ENCODE measurements at places on chromosomes 5 and 9.

GRCh38 chr5:162703914-162704313 lies 636.3 kb downstream of the GABRG2 start:
- DNase-seq: no peak

DNA sequence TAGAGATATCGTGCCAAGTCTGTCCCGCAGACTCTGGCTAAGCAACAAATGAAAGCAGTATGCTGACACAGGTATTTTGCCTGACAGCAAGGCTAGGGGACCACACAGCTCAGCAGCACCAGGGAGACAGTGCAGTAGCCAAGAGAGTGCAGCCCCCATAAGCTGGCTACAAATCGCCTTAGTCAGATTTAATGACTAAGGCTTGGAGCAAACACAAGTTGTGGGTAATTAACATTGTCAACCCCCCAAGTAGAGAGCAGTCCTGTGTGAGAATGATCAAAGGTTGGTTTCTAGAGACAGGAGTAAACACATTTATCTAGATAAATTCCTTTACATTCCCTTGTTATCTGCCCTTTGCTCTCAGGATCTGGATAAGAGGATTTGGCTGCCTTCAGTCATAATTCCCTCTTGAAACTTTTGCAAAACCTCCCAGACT lies 1434.5 kb upstream of the CDH6 start:
- DNase-seq: no peak

DNA sequence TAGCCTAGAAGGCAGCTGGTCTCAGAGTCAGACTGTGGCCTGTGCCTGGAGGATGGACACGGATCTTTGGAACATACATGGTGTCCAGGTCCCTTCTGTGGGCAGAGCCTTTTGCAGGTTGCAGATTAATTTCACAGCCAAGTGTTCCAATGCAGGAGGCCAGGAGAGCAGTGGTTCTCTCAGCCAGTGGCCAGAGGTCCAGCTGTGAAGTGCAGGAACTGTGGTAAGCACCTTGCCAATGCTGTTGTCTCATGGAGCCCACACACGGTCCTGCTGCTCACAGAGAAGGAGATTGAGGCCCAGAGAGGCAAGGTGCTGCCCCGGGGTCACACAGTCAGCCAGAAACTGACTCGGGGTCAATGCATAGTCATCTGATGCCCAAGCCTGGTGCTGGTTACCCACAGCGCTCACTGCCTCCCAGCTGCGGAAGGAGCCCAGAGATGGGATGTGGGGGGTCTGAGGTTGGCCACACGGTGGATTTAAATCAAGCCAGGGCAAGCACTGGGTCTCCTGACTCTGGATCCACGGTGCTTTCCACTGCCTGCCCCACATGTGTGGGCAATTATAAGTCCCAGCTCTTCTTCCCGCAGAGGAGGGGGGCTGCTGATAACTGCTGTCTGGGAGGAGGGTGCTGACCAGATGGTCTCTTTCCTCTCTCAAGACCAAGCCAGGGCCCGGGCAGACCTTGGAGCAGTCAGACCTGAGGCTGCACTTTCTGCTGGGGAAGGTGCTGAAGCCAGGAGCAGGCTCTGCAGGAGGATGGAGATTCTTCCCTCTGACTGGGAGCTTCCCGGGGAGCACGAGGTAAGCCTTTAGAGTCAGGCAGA lies 2.8 kb downstream of the PDGFRB start:
- DNase-seq: peak; percentile 63

DNA sequence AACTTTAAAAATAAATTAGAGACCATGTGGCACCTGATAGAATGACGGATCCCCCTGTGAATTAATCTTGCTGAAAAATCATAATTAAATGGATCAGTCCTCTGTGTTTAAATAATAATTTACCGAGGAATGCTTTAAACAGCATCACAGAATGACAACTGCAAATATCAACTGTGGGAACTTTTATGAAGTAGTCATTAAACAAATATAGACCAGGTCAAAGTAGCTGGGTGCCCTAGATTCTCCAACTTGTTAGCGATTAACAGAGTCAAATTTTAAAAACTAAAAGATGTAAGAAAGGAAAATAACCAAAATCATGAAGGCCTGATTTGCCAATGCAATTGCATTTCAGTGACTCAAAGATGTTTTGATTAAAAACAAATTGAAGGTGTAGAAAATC lies 933.4 kb downstream of the PTPRD start:
- no peak for DNase-seq

DNA sequence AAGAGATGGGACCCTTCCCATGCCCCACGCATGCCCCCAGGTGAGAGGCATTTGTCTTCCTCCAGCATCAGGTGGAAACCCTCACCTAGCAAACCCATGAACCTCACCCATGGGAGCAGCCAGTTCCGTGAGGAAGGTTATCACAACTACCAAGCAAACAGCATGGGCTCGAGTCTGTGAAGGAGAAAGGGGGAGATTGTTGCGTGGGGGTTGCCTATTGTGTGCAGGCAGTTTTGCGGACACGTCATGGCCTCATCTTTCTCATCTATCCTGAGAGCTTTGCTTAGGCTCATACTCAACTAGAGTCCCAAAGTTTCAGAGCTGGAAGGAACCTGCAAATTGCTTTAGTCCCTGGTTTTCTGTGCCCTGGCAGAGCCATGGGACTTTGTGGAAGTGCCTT lies 73.6 kb upstream of the TGFBR1 start:
- DNase-seq: no peak

- no peak for DNase-seq
These were observed 55.3 kb downstream of the SPEF2 start for GRCh38 chr5:35672995-35673394.

GRCh38 chr9:9387511-9388115 lies 1225.2 kb downstream of the PTPRD start:
- DNase-seq: no peak

DNA sequence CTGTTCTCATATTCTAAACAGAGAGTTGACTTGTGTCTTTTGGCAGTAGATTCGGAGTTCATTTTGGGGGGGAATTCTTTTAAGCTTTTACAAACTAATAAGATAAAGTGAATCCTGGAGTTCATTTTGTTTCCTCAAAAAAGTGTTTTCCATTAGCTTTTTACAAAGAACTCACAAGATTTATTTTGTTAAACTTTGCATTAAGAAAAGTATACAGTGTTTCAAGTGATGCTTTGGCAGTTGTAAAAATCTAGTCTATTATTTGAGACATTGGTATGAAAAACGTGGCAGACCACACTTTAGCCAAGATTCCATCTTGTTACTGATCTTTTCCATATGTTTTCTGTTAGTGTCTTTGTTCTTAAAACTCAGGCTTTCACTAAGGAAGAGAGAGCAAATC lies 1.2 kb upstream of the OMD start:
- peak; percentile 15 for DNase-seq

GRCh38 chr5:132477784-132478365 lies 12.7 kb downstream of the IRF1 start:
- no peak for DNase-seq

- peak; percentile 16 for DNase-seq
These were observed 754 bp downstream of the DCAF12 start for GRCh38 chr9:34125681-34126206.

- peak; percentile 89 for DNase-seq
These were observed 56.8 kb upstream of the SMIM32 start for GRCh38 chr5:136249678-136250266.

GRCh38 chr9:129547063-129547462 lies 73.8 kb downstream of the C9orf50 start:
- no peak for DNase-seq

DNA sequence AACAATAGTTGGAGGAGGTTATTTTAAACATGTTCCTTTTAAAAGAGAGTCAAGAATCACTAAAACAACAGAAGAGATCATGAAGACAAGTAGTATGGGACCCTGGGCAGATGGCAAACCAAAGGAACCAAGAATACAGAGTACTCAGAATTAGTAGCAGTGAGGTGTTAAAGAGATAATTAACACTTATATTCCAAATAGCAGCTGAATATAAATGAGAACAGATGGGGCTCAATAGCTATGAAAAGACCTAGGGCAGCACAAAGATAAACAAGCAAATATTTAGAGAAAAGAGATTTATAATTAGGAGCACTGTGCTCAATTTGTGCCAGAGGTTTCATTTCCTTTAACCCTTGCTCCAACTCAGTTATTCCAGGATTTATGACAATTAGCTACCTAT lies 159.1 kb downstream of the FAM114A2 start:
- no peak for DNase-seq

DNA sequence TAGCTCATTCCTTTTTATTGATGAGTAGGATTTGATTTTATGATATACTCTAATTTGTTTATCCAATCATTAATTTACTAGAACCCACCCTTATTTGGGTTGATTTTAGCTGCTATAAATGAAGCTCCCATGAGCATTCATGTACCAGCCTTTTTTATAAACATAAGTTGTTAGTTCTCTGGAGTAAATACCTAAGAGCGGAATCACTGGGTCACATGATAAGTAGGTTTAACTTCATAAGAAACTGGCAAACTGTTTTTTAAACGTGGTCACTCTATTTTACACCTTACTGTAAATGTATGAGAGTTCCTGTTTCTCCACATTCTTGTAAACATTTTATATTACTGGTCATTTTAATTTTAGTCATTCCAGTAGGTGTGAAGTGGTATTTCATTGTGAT lies 364.6 kb downstream of the NPR3 start:
- DNase-seq: peak; percentile 51

DNA sequence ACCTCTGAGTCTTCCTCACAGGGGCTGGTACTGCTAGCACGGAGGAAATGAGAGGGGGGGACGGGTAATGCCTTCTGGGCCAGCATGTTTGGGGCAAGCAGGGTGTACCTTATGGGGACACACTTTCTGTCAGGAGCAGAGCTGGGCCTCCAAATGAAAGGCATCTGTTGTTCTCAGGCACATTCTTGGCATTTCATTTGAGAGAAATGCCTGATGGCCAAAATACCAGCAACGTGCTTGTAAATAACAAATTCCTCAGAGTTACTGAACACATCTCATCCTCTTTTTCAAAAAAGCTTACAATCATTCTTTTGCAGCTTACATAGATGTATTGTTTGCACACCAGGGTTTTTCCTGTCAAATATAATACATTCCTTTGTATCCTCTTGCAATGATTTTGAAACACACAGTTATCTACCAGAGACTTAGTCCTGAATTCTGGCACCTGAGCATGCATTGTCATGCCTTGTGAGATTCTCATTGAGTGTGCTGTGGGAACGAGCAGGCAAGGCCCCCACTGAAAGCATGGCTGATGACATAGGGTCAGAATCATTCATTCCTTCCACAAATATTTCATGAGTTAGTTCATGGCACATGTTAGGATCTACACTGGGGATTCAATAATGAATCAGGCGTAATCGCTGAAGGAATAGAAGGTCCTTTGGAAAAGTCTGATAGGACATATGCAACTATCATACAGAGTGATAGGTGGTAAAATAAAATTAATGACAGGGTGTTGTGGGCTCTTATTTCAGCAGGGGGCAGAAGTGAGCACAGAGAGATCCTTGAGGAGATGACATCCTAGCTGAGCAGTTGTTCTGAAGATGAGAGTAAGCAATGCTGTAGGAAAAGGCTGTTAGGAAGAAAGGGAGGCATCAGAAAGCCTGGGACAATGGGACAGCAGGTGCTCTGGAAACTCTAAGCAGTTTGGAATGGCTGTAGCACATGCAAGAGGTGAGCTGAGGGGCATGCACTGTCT lies 260.9 kb upstream of the TUT7 start:
- DNase-seq: peak; percentile 68

DNA sequence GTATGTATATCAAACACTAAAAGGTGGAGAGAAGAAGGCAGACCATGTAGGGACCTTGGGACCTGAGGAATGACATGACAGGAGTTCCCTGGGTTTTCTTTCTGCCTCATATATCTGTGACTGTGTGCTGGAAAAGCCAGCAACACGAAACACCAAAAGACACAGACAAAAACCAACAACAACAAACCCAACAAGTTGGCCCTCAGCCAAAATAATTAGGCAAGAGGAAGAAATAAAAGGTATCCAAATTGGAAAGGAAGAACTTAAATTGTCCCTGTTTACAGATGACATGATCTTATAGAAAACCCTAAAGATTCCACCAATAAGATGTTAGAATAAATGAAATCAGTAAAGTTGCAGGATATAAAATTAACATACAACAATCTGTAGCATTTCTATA lies 21.7 kb downstream of the ABO start:
- no peak for DNase-seq

- DNase-seq: peak; percentile 70
These were observed 174.5 kb upstream of the MAP1B start for GRCh38 chr5:71932655-71933338.

DNA sequence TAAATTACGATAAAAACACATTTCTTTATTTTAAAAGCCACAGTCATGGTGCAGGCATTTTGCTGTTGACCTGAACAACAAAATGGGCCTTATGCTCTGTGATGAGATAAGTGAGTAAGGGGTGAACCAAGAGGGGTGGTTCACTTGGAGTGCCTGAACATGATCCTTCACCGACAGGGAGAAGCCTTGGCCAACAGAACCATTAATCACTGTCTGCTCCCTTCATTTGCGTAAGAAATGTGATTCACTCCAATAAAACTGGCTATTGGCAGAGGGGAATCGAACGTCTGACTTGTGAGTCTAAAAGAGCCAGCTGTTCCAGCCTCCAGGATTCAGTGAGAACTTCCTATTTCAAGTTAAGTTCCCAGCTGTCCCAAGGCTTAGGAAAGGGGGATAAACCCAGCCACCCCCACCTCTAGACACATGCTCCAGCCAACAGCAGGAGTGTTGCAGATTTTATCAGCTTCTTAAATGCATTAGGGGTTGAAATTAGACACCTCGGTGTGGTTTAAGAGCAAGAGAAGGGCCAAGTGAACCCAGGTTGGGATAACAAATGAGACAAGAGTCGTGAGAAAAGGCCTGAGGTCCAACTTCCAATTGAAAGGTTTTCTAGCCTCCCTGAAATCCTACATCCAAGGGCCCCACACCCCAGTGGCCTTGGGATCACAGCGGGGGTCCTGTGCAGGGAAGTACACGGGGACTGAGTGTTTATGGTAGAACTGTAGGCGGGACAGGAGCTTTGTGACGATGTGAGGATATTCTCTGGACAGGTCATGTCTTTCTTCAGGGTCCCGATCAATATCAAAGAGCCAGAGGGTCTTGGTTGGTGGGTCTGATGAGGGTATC lies 131.4 kb upstream of the LHFPL2 start:
- DNase-seq: peak; percentile 47

- DNase-seq: peak; percentile 65
These were observed 45.4 kb upstream of the MYOT start for GRCh38 chr5:137822158-137822764.

- DNase-seq: no peak
These were observed 28.5 kb upstream of the QSOX2 start for GRCh38 chr9:136273921-136274785.

DNA sequence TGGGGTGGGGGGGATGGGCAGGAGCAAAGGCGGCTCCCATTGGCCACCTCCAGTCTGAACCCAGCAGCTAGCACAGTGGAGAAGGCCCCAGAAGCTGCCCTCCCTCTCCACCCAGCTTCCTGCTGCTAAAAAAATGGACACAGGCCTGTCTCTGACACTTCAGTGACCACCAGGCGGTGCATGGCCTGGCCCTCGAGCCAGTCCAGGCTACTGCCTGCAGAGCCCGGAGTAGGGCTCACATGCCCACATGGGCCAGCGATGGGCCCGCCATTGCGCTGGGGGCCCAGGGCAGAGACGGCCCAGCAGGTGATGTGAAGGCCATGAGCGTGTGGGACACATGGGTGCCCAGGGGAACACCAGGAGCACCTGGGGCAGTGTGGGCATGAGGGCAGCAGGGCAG lies 52.1 kb upstream of the NOTCH1 start:
- no peak for DNase-seq

All from choroid plexus epithelial cell (primary cell).